Retinal pigment epithelial cell (primary cell): ENCODE measurements at places on chromosomes 11 and 22.

DNA sequence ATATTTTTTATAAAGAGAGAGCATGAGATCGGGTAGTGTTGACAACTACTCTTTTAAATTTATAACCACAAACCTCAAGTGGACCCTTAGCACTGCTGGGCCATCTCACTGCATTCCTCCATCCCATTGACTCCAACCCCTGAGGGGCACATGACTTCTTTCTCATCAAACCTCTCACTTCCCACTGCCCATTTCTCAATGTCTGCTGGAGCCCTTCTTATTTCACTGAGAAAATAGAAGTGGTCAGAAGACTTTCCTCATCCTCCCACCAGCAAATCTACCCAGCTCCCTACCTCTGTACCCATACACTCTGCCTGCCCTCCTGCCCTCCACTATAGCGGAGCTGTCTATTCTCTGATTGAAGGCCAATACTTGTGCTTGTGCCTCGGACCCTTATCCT lies 370.6 kb upstream of the MPPED2 start:
- no peak for DNase-seq

DNA sequence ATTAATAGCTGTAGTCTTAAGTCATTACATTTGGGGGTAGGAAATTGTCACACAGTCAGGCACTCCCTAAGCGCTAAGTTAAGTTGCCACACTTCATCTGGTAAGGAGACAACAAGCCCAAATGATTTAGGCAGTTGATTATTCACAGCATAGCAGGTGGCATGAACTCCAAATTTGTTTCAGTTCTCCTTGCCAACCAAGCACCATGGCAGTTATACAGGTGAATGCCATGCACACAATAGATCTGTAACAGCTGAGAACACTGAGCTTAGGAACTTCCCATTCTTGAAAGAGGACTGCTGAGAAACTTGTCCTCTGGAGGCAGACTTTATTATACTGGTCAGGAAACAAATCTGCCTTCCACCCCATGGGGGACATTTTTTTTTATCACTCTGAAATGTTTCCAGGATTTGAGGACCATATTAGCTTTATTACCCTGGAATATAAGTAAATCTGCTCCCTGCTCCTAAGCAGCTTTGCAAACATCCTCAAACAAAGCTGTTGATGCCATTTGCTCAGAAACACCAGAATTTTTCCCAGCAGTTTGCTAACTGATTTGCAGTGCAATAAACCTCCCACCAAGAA lies 5.1 kb upstream of the INTS4 start:
- no peak for DNase-seq

DNA sequence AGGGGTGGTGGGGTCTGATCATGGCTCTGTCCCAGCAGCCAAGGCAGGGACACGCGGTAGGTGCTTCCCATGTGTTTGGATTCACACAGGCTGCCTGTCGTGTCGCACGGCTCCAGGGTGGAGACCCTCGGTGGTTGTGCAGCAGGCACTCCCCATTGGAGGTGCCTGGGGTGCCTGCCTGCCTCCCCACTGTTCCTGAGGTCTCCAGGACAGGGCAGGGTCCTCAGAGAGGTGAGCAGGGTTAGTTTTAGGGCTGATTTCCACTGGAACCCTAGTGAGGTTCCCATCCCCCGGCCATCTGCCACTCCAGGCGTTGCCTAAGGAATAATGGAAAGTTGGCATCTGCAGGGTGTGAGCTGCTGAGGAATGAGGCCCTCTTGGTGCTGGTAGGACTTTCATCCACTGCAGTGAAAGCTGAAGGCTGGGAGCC lies 32.3 kb downstream of the OSBPL5 start:
- DNase-seq: no peak

DNA sequence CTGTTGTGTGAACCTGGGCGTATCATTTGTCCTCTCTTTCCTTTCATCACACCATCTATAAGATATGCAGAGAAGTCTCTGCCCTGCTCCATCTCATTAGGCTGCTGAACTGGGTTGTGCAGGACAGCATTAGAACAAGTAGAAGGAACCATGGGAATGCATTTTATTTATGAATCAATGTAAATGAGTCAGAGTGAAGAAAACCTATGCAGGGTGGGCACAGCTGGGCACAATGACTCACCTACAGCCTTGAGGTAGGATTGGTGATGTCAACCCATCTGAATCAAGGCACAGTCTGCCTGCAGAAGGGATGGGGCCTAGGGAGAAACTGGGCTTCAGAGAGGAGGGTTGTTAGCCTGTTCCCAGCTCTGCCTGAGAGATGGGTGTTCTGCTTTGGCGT lies 123.4 kb downstream of the CSNK2A3 start:
- DNase-seq: no peak

GRCh38 chr11:105100981-105101630 lies 38.5 kb downstream of the CARD18 start:
- DNase-seq: no peak

DNA sequence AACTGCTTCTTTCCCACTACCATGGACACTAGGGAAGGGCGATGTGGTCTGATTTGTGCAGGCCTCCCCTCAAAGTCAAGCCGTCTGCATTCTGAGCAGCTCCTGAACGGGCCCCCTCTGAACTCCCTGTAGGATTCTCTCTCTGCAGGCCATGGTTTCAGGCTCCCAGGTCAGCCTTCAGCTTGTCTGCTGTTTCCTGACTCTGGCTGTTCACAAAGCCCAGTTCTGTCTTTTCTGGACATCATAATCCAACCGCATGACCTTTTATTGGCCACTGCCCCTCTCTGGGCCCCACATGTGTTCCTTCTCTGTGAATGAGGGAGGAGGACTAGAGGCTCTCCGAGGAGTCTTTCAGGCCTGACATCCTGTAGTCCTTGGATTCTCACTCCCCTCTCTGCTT lies 161.0 kb downstream of the FEZ1 start:
- DNase-seq: no peak

GRCh38 chr11:18392434-18393321 lies 1.7 kb upstream of the LDHA start:
- DNase-seq: no peak

GRCh38 chr11:16312233-16312765 lies 44.0 kb downstream of the SOX6 start:
- DNase-seq: no peak

DNA sequence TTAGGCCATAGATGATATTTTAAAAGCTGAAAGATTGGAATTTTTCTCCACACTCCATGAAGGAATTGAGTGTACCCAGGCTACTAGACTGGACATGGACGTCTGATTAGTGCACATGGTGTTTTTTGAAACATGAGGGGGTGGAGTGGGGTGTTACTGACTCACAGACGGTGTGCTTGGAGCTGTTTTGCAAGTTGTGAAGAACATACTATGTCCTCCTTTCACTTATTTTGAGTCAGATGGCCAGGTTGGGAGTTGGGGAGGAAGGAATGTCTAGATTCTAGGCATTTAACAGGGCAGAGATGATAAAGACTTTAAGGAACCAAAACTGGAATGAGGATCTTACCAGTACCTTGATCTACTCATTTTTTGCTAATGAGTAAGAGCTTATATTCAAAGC lies 158.1 kb upstream of the MTNR1B start:
- peak; percentile 32 for DNase-seq

DNA sequence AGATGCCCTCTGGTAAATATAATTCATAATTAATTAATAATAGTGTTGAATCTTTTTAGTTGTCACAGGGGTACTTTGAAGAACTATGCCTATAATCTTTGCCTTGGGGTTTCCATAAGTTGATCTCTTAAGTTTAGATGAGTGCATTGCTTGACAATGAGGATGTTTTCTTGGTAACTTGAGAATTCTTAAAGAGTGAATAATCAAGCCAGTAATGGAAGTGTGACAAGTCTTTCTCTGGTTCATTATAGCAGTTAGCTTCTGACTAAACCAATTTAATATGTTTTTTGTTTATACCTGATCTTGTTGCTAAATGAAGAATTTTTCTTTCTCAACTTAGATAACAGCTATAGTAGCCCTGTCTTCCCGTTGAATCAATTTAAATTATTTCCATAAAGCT lies 46.2 kb downstream of the ATXN10 start:
- DNase-seq: no peak

- no peak for DNase-seq
Measured at GRCh38 chr22:43546186-43546585, 134.4 kb downstream of the MPPED1 start.

- DNase-seq: no peak
Measured at GRCh38 chr11:133732109-133732674, 113.1 kb downstream of the SPATA19 start.

DNA sequence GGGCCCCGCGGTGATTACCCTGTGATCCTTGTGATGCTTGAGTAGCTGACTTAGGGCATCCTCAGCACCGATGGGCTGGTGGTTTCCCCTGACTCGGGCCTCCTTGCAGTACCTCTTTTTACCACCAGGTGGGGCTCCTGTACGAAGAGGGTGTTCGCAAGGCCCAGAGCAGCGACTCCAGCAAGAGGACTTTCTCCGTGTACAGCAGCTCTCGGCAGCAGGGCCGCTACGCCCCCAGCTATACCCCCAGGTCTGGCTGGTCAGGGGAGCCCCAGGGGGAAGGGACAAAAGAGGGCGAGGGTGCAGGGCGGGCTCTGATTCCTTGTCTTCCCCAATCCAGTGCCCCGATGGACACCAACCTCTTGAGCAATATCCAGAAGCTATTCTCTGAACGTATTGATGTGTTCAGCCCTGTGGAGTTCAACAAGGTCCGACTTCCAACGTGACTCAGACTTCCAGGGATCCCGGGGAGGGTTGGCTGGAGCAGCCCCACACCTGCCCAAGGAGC lies 1.3 kb upstream of the TM7SF2 start:
- DNase-seq: no peak

GRCh38 chr11:76671626-76672309 lies 1.2 kb upstream of the LRRC32 start:
- no peak for DNase-seq

GRCh38 chr11:34696862-34697261 lies 76.0 kb downstream of the EHF start:
- DNase-seq: no peak

- DNase-seq: no peak
Measured at GRCh38 chr11:73556966-73557365, 40.9 kb downstream of the FAM168A start.

DNA sequence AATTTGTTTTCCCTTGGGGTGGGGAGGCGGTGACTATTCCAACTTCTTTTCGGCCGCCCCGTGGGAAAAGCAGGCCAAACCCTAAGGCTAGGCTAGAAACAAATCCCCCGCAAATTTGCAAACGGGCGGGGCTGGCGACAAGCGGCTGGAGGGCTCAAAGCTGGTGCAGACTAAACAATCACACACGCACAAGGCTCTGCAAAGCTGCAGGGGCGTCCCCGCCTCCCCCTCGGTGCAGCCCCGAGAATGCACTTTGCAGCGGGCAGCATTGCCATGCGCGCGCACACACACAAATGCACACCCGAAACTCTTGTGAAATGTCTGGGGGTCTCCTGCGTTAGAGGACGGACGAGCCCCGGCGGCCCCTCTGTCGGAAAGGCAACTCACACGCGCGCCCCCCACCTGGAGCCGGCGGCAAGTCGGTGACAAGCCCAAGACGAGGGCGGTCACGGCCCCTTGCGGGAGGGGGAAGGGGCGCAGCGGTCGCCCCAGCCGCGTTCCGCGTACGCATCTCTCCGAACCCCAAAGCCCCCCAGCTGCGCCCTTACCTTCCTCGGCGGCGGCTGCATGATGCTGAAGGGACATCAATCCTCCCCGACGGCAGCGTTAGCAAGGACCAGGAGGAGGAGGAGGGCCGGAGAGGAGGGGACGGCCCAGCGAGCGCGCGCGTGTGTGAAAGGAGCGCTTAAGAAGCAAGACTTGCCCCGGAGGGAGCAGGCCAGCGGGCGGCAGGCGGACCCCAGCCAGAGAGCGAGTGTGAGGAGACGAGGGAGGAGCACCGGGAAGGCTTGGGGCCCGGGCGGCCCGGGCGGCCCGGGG lies 600 bp downstream of the FCHSD2 start:
- DNase-seq: no peak

GRCh38 chr11:83046621-83047172 lies 25.0 kb downstream of the RAB30 start:
- DNase-seq: no peak

- peak; percentile 77 for DNase-seq
Measured at GRCh38 chr11:85725510-85726258, 39.7 kb upstream of the CCDC89 start.

DNA sequence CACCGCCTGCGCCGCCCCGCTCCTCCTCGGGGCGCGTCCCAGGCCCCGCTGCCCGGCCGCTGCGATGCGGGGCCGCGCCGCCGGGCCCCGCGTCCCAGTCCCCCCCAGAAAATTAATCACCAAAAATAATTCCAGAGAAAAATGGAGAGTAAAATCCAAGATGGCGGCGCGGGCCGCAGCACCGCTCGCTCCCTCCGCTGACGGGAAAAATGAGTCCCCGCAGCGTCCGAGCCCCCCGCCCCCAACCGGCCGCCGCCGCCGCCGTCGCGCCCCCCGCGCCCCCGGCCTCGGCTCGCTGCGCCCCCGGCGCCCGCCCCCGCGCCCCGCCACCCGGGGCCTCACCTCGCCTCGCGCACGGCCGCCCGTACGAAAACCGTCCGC lies at the start of gene KMT5B:
KMT5B (minus strand) TSS at position 162 of the 381 bp plus-strand sequence. CDS start 23,220 bp downstream, outside the sequence.
- no peak for DNase-seq

DNA sequence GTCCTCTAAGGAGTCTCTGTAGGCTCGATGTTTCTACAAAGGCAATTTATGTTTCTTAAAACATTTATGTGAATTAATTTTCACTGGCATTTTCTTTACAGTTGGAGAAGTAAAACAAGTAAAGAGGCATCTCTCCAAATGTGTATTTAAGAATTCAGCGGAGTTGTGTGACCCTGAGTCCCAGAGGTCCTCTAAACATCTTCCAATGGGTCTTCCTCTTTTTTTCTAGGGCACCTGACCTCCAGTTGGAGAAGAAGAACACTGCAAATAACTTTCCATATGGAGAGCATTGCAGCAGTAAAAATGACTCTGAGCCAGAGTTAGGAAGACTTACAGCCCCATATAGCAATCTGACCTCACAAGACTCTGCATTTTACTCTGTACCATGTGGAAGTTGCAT lies 480.5 kb upstream of the RAG2 start:
- DNase-seq: no peak

GRCh38 chr11:44561275-44561805 lies 4.1 kb upstream of the CD82 start:
- no peak for DNase-seq

DNA sequence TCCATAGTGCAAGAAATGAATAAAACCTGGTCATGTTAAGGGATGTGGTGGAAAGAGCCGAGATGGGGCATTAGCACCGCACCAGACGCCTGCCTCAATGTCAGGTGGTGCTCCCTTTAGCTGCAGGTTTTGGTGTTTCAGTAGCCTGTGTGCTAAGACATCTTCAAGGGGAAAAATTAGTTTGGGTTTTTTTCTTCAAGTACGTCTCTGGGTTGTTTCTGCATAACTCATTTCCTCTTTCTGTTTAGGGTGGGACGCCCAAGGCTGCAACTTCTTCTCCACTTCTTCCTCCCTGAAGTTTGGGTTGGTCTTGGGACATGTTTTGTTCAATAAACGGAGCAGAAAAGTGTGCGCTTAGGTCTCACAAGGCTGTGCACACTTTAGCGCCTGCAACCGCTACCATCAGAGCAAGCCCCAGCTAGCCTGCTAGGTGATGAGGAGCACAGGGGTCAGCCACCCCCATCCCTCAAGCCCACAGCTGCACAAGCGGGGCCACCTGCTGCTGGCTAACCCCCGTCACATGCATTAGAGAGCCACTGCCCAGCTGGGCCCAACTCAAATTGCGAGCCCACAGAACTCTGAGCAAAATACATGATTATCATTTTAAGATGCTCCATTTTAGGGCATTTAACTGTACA lies 1495.7 kb downstream of the TBC1D22A start:
- no peak for DNase-seq

GRCh38 chr11:93099806-93100205 lies 98.0 kb downstream of the SLC36A4 start:
- DNase-seq: no peak
